Mesothelial cell of epicardium (in vitro differentiated cells): ENCODE measurements at places on chromosomes 2 and 18.

GRCh38 chr2:180322781-180323180 is 315.7 kb upstream of the CWC22 start:
- H3K36me3 ChIP-seq = no peaks in the 10 kb centered on the region
- DNase-seq = no peak

- H3K4me1 ChIP-seq = no peaks in the 10 kb centered on the region
- H3K4me3 ChIP-seq = no peak overlapping the region
- H3K27ac ChIP-seq = no peak overlapping the region
Measured at GRCh38 chr2:119286661-119287060, 63.0 kb downstream of the STEAP3 start.

- H3K36me3 ChIP-seq = peaks cover 24% of the 10 kb centered on the region
- H3K4me1 ChIP-seq = peaks cover 22% of the 10 kb centered on the region
- H3K27me3 ChIP-seq = no peaks in the 10 kb centered on the region
- no peak for DNase-seq
Measured at GRCh38 chr18:74679006-74679678, 81.5 kb downstream of the ZNF407 start.

DNA sequence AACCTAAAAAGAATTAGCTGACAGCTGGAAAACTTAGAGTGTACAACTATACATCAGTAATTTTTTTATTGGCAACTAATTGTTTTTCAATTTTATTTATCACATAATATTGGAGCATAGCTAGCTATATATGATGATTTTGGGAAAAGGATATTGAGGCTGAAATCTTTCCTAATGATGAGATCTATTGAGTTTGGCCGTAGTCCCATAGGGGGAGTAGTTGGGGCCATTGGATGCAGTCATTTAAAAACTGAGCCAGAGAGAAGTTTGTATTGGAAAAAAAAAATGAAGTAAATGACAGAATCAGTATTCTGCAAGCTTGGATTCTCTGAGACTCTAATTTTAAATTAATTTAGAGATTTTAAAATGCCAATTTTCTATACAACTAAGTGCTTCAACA is 179.8 kb downstream of the LTBP1 start:
- DNase-seq = no peak
- peaks cover 11% of the 10 kb centered on the region for H3K36me3 ChIP-seq
- H3K27ac ChIP-seq = no peak overlapping the region
- H3K27me3 ChIP-seq = no peaks in the 10 kb centered on the region
- H3K4me3 ChIP-seq = no peak overlapping the region

GRCh38 chr2:238285653-238286082 is 2.7 kb downstream of the PER2 start:
- no peaks in the 10 kb centered on the region for H3K27me3 ChIP-seq
- peak; percentile 53 for DNase-seq
- H3K4me1 ChIP-seq = peaks cover 40% of the 10 kb centered on the region
- H3K36me3 ChIP-seq = no peaks in the 10 kb centered on the region
- H3K4me3 ChIP-seq = no peak overlapping the region
- H3K27ac ChIP-seq = peak overlapping the region; percentile 90

DNA sequence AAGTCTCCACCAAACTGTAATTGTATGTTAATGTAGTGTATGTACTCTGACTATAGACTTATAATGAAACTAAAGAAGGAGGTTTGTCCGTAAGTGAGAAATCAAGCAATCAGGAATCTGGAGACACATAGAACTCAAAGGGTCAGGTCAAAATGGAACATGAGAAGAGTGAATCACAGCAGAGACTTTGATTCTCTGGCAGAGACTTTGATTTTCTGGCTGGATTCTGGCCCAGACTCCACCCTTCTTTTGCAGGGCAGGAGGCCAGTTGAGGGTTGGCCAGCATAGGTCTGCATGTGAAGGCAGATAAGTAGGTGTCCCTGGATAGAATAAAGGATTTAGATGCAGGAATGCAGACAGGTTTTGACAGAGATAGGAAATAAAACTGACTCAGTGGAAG is 11.0 kb upstream of the NCKAP5 start:
- no peaks in the 10 kb centered on the region for H3K36me3 ChIP-seq
- no peak overlapping the region for H3K27ac ChIP-seq
- no peak overlapping the region for H3K4me3 ChIP-seq

DNA sequence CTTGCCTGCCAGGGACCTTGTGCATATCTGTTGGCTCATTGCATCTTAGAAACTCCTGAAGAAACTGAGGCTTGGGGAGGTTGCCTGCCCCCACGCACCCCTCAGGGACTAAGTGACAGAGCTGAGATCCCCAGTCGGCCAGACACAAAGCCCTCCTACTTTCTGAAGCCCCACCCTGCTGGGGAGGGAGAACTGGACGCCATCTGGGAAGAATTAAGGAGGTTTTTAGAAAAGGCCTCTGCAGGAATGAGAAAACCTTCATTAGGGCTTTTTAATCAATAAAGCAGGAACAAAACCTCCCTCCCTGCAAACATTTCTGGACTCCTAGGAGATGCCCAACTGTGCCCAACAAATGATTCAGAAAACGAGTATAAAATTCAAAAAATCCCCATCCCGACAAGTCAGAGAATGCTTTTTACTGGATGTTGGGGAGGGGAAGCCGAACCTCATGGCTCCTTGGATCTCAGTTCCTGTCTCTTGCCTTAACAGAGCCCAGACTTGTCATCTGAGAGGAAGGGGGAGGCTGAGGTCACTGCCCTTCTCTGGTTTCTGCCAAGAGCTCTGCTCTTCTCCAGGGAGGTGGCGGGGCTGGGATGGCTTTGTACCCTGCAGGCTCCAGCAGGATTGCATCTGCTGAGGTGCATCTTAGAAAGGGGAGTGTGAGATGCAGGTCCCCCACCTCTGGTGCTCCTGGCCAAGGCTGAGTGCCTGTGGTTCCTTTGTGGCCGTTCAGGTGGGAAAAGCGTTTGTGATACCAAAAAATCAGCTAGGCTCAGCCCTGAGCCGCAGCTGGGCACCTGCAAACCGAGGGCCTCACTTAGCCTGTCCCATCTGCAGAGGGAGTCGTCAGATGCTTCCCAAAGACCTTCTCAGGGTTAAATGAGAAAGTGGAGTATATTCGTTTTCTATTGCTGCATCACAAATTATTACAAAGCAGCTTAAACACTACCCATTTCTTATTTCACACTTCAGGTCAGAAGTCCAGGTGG is 142.4 kb downstream of the ZFP36L2 start:
- peak overlapping the region; percentile 99 for H3K27ac ChIP-seq
- H3K27me3 ChIP-seq = no peaks in the 10 kb centered on the region
- peaks cover 68% of the 10 kb centered on the region for H3K4me1 ChIP-seq
- no peak overlapping the region for H3K4me3 ChIP-seq

GRCh38 chr2:213119061-213119809 is 32.2 kb downstream of the IKZF2 start:
- H3K27me3 ChIP-seq = no peaks in the 10 kb centered on the region
- peak overlapping the region; percentile 60 for H3K27ac ChIP-seq
- no peak for DNase-seq
- H3K36me3 ChIP-seq = no peaks in the 10 kb centered on the region

DNA sequence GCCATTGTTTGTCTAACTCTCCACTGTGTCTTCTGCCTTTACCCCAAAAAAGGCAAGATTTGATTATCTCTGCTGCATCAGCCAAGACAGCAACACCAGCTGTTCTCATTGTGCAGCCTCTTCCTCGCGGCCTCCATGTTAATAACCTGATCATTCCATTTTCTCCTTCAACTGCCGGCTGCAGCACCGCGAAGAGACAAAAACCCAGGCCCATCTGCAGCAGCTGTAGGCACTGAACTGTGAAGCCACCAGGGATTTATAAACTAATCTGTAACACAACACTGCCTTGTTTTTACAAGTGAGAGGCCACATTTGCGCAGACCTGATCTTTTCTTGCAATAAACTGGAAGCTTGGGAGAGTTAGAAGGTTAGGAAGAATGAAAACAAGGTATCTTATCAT is 147.8 kb downstream of the SATB2 start:
- H3K36me3 ChIP-seq = no peaks in the 10 kb centered on the region
- no peaks in the 10 kb centered on the region for H3K27me3 ChIP-seq
- no peak overlapping the region for H3K4me3 ChIP-seq
- H3K4me1 ChIP-seq = no peaks in the 10 kb centered on the region

- no peak overlapping the region for H3K4me3 ChIP-seq
- H3K4me1 ChIP-seq = peaks cover 2% of the 10 kb centered on the region
- no peak overlapping the region for H3K27ac ChIP-seq
- DNase-seq = no peak
Measured at GRCh38 chr2:113692698-113693428, 63.6 kb downstream of the SLC35F5 start.

DNA sequence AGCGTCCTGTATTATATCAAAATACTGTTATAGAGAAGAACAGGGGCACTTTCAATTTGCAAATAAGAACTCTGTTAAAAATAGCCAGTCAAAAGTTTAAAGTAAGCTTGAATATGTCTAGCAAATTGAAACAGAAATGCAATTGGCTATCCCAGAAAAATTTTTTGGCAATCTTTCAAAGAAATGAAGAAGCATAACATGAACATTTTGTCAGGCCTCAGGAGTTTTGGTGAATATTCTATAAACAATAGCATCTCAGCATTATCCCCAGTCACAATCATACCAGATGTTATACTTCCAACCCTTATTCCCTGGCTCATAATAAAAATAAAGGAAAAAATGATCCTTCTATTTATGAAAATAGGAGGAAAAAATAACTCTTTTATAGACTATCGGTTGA is 252.4 kb downstream of the GRB14 start:
- H3K27me3 ChIP-seq = no peaks in the 10 kb centered on the region
- no peak overlapping the region for H3K4me3 ChIP-seq
- H3K4me1 ChIP-seq = peaks cover 11% of the 10 kb centered on the region
- DNase-seq = no peak

- no peaks in the 10 kb centered on the region for H3K36me3 ChIP-seq
- peaks cover 6% of the 10 kb centered on the region for H3K4me1 ChIP-seq
- H3K27me3 ChIP-seq = no peaks in the 10 kb centered on the region
- no peak for DNase-seq
- no peak overlapping the region for H3K4me3 ChIP-seq
- H3K27ac ChIP-seq = no peak overlapping the region
Measured at GRCh38 chr18:55064760-55065159, 105.5 kb upstream of the CCDC68 start.

DNA sequence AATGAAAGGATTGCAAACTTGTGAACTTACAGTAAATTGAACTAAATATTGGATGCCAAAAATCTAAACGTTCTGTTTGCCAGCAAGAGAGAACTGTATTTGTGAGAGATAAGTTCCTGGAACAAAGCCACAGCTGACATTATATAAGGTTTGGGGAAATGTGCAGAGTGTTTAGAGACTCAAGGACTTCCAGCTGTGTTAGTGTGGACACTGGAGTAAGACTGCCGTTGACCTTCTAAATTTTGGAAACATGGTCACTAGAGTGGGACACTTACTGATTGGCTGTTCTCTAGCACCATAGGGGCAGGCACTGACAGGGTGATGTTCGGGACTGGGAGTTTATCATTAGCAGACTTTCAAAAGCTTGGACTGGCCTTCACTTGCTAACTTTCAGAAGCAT is 40.5 kb downstream of the SCN9A start:
- H3K4me3 ChIP-seq = no peak overlapping the region
- no peaks in the 10 kb centered on the region for H3K4me1 ChIP-seq
- no peaks in the 10 kb centered on the region for H3K36me3 ChIP-seq
- H3K27me3 ChIP-seq = peaks cover 5% of the 10 kb centered on the region
- no peak for DNase-seq
- H3K27ac ChIP-seq = no peak overlapping the region

DNA sequence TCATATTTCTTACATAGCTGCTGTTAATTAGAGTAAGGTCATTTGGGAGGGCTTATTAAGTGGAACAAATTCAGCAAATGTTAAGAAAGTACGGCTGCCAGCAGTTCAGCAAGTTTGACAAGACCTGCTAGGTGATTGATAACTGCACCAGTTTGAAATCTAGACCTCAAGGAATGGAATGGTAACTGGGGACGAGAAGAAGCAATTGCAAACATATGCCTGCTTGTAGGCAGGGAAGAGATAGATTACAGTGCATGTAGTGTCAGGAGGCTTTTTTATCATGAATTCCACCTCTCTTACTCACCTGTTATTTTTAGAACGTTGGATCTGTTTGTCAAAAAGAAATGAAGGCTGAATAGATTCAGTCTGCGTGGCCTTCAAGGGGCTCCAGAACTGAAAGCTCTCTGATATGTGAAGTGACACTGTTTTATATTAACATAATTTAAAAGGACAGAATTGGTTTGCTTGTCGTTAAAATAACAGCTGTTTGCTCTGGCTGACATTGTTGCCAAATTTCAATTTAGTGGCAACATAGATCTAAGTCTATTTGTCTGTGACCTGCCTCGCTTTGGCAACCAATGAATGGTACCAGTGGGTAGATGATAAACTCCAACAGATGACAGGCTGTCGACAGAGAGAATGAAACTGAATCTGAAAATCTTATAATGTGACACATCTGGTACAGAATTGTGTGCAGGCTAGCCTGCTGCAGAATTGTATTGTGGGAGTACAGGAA is 199.3 kb downstream of the ZNF407 start:
- peaks cover 30% of the 10 kb centered on the region for H3K4me1 ChIP-seq
- H3K27ac ChIP-seq = peak overlapping the region; percentile 32
- no peaks in the 10 kb centered on the region for H3K27me3 ChIP-seq
- no peak overlapping the region for H3K4me3 ChIP-seq
- no peak for DNase-seq

GRCh38 chr2:236348976-236349375 is 84.8 kb upstream of the ASB18 start:
- no peaks in the 10 kb centered on the region for H3K27me3 ChIP-seq
- no peak overlapping the region for H3K27ac ChIP-seq

DNA sequence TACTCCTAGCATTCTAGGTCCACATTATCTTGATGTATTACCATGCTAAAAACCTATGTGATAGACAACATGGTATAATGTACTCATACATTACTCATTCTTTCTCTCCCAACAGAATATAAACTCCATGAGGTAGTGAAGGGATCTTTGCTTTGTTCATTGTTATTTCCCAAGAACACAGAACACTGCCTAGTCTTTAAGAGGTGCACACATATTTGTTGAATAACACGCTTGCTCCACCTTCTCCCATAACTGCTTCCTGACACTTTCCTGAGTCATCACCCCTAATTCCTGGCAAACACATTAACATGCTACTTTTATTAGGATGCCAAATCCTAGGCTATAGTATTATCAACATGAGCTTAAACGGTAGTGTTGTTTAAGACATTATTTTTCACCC is 41.3 kb downstream of the REV1 start:
- peaks cover 26% of the 10 kb centered on the region for H3K36me3 ChIP-seq
- H3K4me1 ChIP-seq = no peaks in the 10 kb centered on the region
- no peak for DNase-seq
- no peak overlapping the region for H3K27ac ChIP-seq

DNA sequence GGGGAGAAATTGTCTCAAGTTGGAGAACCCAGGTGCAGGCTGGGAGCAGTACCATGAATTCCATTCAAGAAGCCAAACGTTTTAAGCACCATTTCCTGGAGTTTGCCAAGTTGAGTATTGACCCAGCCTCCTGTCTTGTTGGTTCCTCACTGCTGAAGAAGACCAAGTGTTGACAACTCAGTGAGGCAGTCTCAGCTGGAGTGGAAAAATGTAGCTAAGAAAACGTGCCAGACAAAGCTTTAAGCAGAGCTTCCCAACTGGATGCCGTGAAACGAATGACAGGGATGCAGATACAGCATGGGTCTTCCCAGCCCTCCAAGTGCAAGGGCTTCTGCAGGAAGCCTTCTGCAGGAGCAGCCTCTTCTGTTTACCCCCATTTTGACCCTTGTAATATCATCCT is 778 bp upstream of the INPP1 start:
- peaks cover 18% of the 10 kb centered on the region for H3K4me1 ChIP-seq
- H3K27ac ChIP-seq = peak overlapping the region; percentile 91
- no peaks in the 10 kb centered on the region for H3K27me3 ChIP-seq

- no peaks in the 10 kb centered on the region for H3K27me3 ChIP-seq
- no peaks in the 10 kb centered on the region for H3K36me3 ChIP-seq
- H3K4me3 ChIP-seq = no peak overlapping the region
Measured at GRCh38 chr2:145023334-145023934, 503.5 kb upstream of the ZEB2 start.
